ENCODE measurements at places on chromosomes 7 and 10. TPM values are rescaled to one million over a fixed set of nuclear protein-coding genes. Genes with fewer than 3 reads are reported as not detected.

Gene PDSS1
- 9.3 TPM for total RNA-seq

Gene SPDYE9
- not detected for total RNA-seq

Gene FANK1
- total RNA-seq: 3.0 TPM

Gene FAM25C
- not detected for total RNA-seq

Gene AKR1E2
- total RNA-seq: 2.7 TPM

Gene GNAI1
- 26.4 TPM for total RNA-seq

Gene CCDC71L
- total RNA-seq: 75.5 TPM

Gene CDNF
- 3.8 TPM for total RNA-seq

Gene FBXO24
- 0.65 TPM for total RNA-seq

Gene FXYD4
- total RNA-seq: not detected

Gene DNAJC12
- total RNA-seq: 21.9 TPM

Gene INSYN2A
- total RNA-seq: 0.91 TPM

Gene TFR2
- total RNA-seq: 0.64 TPM

Gene LIPK
- total RNA-seq: not detected

Gene ASZ1
- 0.24 TPM for total RNA-seq

Gene SPDYE2B
- not detected for total RNA-seq

Gene MYL10
- total RNA-seq: not detected

Gene PLA2G12B
- not detected for total RNA-seq

Gene NUTM2E
- total RNA-seq: 0.13 TPM

Gene SPDYE6
- total RNA-seq: not detected

Gene GOLGA7B
- total RNA-seq: not detected

Gene LIPJ
- not detected for total RNA-seq

Gene TMEM196
- not detected for total RNA-seq

Gene TMEM229A
- total RNA-seq: under 0.01 TPM

Gene CRHR2
- total RNA-seq: not detected

Gene WDR86
- 1.7 TPM for total RNA-seq

Gene SORBS1
- total RNA-seq: 0.16 TPM

Gene ADAM22
- 0.52 TPM for total RNA-seq

Gene TACC2
- 6.9 TPM for total RNA-seq

Gene CALCR
- total RNA-seq: not detected

Gene HSPA12A
- total RNA-seq: 5.2 TPM

Gene ASAH2
- 0.56 TPM for total RNA-seq

Gene EIF5AL1
- 0.32 TPM for total RNA-seq

Gene STARD3NL
- total RNA-seq: 56.2 TPM

Gene HOXA3
- 8.1 TPM for total RNA-seq

Gene ZNF716
- total RNA-seq: not detected

Gene GPR26
- not detected for total RNA-seq

Gene IGFBP1
- total RNA-seq: not detected

Gene PLAU
- total RNA-seq: 449 TPM

Gene KEL
- not detected for total RNA-seq

Gene CRTAC1
- total RNA-seq: not detected

Gene AGR2
- not detected for total RNA-seq

Gene DDC
- 0.24 TPM for total RNA-seq

Gene ZNF503
- total RNA-seq: 112 TPM

Gene SEC31B
- 5.7 TPM for total RNA-seq

Gene OIT3
- not detected for total RNA-seq

Gene PIP
- total RNA-seq: not detected

Gene NRP1
- 163 TPM for total RNA-seq

Gene PSMC2
- total RNA-seq: 148 TPM

Gene UTF1
- not detected for total RNA-seq

Gene THAP5
- 46.4 TPM for total RNA-seq

Gene CALHM3
- not detected for total RNA-seq

Gene PLXNA4
- 0.65 TPM for total RNA-seq

Gene ASB13
- 17.2 TPM for total RNA-seq

Gene SAMD9L
- 6.6 TPM for total RNA-seq

Data from epithelial cell of alveolus of lung (primary cell).